Stimulated activated CD4-positive, alpha-beta T cell treated with anti-CD3 and anti-CD28 coated beads, Interleukin-4, amount 100 ng/mL, for 48 hours (primary cell): ENCODE measurements at places on chromosomes 4 and X.

- no peak for DNase-seq
Observed at GRCh38 chrX:119503484-119503861, 35.2 kb downstream of the SLC25A5 start.

GRCh38 chr4:139844459-139845036 is 178.9 kb downstream of the MGST2 start:
- no peak for DNase-seq

DNA sequence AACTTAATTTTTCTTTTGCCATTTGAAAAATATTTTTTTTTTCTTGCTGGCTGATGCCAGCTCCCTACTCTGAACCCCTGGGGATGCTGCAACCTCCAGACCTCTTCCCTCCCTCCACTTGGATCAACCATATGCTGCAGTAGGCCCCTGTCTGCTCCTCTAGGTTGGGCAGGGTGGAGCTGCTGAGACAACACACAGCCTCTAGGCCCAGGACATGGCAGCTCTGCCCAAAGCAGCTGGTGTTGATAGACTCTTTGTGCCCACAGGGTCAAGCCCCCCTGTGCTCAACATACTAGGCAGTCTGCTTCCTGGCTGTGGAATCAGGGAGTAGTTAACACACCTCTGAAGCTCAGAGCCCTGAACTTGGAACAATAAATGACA is 19.9 kb upstream of the CLNK start:
- no peak for DNase-seq

GRCh38 chr4:102139132-102139573 is 206.1 kb downstream of the SLC39A8 start:
- no peak for DNase-seq

DNA sequence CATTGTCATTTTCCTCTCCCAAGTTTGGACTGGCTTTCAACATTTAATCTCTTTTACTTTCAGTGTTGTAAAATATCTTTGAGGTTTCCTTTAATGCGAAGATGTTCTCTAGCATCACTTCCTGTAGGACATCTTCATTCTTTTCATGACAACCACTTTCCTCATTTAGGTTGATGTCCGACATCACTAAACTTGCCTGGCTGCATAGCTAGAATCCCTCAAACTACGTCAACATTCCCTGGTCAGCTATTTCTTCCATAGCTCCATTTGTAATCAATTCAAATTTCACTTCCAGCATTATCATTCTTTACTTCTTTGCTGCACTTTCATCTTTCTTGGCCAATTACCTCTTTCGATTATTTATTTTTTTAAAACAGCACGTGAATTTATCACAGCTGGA is 198.6 kb upstream of the EMCN start:
- no peak for DNase-seq

GRCh38 chr4:68905598-68905938 is 46.0 kb downstream of the UGT2A3 start:
- DNase-seq: no peak

DNA sequence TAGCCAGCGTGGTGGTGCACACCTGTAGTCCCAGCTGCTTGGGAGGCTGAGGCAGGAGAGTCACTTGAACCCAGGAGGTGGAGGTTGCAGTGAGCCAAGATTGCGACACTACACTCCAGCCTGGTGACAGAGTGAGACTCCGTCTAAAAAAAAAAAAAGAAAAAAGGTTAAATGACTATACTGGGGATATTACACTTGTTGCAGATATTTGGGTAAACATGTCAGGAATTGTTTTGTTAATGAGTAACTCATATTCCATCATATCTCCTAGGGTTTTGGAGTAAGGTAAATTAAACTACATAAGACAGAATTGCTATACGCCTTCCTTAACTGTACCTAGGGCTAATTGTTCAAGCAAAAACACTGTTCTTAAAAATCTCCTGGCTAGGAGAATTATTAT is 291.4 kb upstream of the IGFBP7 start:
- no peak for DNase-seq

DNA sequence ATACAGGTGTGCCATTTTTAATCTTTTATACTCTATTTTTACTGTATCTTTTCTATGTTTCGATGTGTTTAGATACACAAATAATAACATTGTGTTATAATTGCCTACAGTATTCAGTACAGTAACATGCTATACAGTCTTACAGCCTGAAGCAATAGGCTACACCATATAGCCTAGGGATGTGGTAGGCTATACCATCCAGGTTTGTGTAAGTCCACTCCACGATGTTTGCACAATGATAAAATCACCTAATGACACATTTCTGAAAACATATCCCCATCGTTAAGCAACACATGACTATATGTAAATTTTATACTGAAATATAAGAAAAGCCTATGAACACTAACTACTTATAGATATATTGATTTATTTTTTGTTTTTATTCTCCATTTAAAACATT is 48.9 kb upstream of the EXOC1L start:
- DNase-seq: no peak

DNA sequence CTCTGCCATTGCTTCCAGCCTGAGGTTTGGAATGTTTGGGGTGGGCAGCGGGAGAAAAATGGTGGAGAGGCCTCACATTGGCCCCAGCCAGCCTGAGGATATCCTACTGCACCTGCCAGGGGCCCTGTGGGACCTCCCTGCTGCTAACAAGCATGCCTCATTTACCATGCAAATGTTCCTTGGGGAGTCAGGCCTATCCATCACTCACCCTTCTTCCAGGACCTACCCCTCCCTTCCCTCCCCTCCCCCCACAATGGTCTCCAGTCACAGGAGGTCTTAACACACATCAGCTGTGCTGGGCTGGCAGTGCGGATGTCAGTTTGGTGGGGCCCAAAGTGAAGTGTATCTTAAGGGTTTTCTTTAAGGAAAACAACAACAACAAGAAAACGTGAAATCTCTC is 139.2 kb downstream of the SHOX start:
- DNase-seq: no peak

GRCh38 chrX:1086444-1087409 is 125.7 kb downstream of the CRLF2 start:
- DNase-seq: no peak

GRCh38 chr4:73019462-73020047 is 50.0 kb downstream of the COX18 start:
- peak; percentile 7 for DNase-seq
